ENCODE measurements at places on chromosomes 2 and 18. TPM values are rescaled to one million over a fixed set of nuclear protein-coding genes. Genes with fewer than 3 reads are reported as not detected.

Gene MYO7B
- 2.0 TPM for total RNA-seq

Gene CXCR1
- total RNA-seq: 3.5 TPM

Gene RGPD3
- 0.18 TPM for total RNA-seq

Gene MOGAT1
- total RNA-seq: not detected

Gene CPS1
- 5.1 TPM for total RNA-seq

Gene ZAP70
- 7.5 TPM for total RNA-seq

Gene ABCB6
- total RNA-seq: 28.9 TPM

Gene SDC1
- total RNA-seq: 1.4 TPM

Gene HNRNPLL
- total RNA-seq: 65.2 TPM

Gene ZNF397
- 32.8 TPM for total RNA-seq

Gene SP9
- total RNA-seq: not detected

Gene CCDC85A
- 5.6 TPM for total RNA-seq
